Cortex of kidney (tissue), 1 donor: ENCODE measurements at places on chromosomes 12 and 14.

DNA sequence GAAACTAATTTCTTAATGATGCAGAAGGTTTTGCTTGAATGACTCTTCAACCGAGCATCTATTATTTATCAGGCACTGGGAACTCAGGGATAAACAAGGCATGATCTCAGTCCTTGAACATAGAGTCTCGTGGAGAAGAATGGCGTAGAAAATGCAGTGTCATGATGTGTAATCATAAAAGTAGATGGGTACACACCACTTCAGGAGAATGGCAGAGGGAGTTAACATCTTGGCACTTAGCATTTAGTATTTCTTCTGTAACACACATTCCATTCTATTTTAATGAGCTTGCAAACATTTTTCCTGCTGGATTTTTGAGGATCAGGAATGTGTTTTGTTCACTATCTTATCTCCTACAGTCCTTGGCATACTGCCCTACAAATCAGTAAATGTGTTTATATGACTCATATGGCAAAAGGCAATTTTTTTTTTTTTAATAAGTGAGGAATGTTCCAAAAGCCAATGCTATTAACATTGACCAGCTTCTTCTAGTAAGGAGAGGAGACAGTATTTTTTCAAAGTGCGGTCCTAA is 3.8 kb downstream of the TXNRD1 start:
- no peak for DNase-seq

GRCh38 chr12:14928931-14929330 is 9.4 kb downstream of the ERP27 start:
- DNase-seq, result no peak

DNA sequence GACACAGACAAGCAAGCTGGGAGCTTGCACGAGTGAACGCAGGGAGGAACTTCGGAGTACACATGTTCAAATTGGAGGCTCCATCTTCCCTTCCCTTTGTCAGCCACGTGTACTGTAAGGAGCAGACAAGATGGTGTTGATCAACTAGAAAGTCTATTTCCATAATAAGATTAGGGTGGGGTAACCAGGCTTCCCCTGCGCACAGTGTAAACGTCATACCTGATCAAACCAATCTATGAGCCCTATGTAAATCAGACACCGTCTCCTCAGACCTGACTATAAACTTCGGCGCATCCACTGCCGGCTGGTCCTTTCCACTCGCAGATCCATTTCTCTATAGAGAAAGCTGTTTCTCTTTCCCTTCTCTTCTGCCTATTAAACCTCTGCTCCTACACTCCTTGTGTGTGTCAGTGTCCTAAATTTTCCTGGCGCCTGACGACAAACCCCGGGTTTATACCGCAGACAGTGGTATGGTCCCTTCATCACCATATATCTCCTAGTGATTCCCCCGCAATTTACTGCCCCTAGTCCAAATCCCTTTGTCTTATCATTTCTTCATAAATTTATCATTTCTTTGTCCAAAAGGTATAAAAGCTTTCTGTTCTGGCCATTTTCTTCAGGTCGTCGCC is 7.5 kb upstream of the ETFBKMT start:
- DNase-seq, result no peak

DNA sequence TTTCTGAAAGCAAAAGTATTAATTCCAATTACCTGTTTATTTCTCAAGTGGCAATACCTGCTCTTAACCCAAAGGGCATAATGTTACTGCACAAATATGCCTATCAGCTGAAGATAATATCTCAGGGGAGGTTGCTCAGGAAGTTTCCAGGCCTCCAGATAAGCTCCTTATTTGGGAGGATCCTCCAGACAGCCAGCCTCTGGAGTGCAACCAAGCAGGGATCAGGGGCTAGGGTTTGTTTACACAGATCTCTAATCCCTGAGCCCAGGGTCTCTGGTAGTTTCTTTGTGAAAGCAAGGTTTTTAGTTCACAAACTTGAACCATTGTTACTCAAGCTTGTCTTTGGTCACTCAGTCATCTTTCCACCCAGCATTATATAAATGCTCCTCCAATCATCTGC is 124.4 kb downstream of the SLC38A4 start:
- DNase-seq, result no peak

- DNase-seq, result no peak
Measured at GRCh38 chr12:106519607-106520021, 63.2 kb upstream of the RFX4 start.

DNA sequence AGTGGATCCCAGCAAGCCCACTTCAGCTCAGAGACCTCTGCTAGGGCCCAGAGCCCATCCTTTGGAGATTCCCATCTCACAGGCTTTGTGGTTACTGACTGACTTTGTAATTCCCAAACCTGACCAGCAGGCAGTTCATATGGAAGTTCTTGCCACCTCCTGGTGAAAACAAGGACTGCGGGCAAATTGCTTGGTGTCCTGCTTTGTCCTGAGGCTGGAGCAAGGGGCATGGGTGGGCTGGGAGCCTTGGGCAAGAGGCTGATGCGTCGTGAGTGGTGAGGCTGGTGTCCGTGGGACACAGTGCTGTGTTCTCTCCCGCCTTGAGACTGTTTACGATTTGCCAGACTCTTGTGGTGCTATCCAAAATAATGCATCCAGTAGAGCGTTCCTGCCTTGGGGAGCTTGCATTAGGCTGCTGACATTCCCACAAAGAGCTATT is 91.0 kb downstream of the LRRC74A start:
- DNase-seq, result no peak

DNA sequence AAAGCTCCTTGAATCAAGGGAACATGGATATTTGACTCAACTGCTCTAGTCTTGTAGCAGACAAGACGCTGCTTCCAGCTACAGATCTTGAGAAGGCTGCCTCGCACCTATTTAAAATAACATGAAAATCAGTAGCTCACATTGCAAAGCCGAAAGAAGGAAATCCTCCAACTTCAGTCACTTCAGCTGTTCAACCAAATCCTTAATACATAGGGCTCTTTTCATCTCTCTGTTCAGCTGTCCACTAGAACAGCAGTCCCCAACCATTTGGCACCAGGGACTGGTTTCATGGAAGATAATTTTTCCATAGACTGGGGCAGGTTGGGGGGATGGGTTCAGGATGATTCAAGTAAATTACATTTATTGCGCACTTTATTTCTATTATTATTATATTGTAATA is 1116.0 kb upstream of the TMEM132C start:
- DNase-seq, result no peak

GRCh38 chr12:80316222-80316621 is 127.8 kb upstream of the PTPRQ start:
- DNase-seq, result no peak

- no peak for DNase-seq
Measured at GRCh38 chr12:124828264-124829007, 35.2 kb downstream of the SCARB1 start.

DNA sequence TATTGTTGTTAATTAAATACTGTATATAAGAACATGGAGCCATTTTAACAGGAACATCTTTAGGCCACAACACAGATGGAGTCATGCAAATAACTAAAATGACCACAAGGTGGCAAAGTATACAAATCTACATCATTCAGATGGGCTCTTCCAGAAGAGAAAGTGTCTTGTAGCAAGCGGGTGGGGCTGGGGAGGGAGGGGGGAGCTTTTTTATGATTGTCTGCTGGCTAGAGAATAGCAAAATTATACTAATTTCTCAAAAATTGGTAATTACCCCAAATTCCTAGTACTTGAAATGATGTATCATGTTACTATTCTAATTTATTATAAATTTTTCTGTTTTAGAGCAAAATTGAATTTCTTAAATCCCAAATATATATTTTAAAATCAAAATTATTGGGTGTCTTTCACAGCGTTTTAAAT is 378.7 kb downstream of the PRKD1 start:
- DNase-seq, result no peak

DNA sequence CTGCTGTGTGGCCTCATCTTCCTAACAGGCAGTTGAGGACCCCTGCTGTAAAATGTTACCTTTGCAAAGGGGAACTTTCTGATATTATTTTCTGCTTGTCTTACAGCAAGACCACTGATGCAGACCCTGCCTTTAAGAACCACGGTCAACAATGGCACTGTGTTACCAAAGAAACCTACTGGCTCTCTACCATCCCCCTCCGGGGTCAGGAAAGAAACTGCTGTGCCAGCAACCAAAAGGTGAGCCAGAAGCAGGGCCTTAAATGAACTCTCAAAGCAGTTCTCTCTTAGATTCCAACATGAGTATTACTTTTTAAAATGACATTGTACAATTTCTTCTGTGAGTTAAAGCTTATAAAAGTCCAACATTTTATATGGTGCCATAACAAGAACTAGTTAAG is 72.2 kb downstream of the EML1 start:
- DNase-seq, result no peak

GRCh38 chr12:40439771-40440492 is 215.1 kb downstream of the LRRK2 start:
- DNase-seq, result no peak

GRCh38 chr12:70176290-70176689 is 66.9 kb upstream of the CNOT2 start:
- DNase-seq, result no peak

GRCh38 chr14:61736751-61737150 is 25.5 kb upstream of the SNAPC1 start:
- DNase-seq, result no peak

DNA sequence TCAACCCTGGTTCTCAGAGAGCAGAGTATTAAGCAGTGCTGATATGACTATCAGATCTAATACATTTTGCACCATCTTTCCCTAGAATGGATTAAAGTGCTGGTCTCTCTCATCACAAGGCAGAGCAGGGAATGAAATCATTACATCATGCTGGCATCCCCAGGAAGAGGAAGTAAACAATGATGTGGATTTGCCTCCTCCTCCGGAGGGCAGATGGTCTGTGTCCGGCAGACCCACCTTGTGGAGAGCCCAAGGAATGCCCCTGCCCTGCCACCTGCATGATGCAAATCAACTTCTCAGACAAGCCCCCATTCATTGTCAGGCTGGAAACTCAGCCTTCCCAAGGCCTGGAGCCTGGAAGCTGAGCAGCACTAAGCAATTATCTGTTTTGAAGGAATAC is 1149.1 kb downstream of the VRK1 start:
- DNase-seq, result no peak

DNA sequence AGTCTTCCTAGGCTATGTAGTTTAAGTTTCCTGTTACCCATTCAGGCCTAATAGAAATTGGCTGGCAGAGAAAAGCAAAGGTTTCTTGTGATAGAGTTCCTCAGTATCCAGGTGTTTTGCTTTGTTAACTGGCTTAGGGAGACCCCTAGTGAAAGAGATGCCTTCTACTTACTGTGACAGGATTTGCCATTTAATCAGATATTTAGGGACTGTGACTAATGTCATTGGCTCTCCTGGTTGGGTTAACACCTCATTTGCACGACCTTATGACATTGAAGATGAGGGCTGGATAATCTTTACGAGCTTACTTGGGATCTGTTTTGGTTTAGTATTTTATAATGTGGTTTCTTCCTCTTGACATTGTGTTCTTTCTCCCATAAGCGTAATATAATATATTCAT is 5.8 kb downstream of the MON2 start:
- DNase-seq, result no peak

GRCh38 chr12:94698578-94698977 is 48.2 kb upstream of the TMCC3 start:
- DNase-seq, result no peak

GRCh38 chr12:54337854-54338650 is 13.1 kb downstream of the COPZ1 start:
- DNase-seq, result no peak

DNA sequence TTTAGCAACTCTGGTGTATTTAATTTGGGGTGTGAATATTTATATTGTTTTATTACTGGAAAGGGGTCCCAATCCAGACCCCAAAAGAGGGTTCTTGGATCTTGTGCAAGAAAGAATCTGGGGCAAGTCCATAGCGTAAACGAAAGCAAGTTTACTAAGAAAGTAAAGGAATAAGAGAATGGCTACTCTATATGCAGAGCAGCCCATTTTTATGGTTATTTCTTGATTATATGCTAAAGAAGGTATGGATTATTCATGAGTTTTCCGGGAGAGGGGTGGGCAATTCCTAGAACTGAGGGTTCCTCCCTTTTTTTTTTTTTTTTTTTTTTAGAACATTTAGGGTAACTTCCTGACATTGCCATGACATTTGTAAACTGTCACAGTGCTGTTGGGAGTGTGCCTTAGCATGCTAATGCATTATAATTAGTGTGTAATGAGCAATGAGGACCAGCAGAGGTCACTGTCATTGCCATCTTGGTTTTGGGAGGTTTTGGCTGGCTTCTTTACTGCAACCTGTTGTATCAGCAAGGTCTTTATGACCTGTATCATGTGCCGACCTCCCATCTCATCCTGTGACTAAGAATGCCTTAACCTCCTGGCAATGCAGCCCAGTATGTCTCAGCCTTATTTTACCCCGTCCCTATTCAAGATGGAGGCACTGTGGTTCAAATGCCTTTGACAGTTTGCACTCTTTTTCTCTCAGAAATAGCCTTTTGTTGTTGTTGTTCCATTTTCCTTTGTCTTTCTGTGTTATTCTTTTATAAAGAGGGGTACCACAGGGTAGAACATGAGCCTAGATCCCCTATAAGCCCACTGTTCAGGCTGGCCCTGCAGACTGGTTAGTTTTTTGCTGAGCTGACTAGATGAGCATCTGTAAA is 75.5 kb upstream of the DCD start:
- DNase-seq, result no peak

DNA sequence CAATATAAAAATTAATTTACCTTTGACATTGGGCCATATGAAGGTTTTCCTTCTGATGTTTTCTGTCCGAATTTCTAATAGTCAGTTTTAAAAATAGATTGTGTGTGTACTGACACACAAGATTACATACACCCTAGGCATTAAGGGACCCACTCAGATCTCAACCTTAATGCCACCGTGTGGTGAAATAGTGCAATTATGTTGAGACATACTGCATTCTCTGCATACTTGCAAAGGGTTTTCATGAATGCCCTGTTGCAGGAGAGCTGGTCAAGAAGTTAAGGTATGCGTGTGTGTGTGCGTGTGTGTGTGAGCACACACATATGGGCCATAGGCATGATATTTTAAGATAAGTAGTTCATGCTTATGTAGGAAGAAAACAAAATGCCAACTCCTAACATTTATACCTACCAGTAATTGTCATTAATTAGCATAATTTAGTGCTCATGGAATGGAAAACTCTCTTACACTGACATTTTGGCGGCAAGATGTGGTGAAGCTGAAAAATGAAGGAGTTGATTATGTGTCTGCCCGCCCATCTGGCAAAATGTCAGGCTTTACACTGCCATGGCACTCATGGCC is 58.8 kb downstream of the PIK3C2G start:
- no peak for DNase-seq

GRCh38 chr12:78835493-78835892 is 29.1 kb upstream of the SYT1 start:
- no peak for DNase-seq

- no peak for DNase-seq
Measured at GRCh38 chr12:124216966-124217365, 77.9 kb upstream of the RFLNA start.

DNA sequence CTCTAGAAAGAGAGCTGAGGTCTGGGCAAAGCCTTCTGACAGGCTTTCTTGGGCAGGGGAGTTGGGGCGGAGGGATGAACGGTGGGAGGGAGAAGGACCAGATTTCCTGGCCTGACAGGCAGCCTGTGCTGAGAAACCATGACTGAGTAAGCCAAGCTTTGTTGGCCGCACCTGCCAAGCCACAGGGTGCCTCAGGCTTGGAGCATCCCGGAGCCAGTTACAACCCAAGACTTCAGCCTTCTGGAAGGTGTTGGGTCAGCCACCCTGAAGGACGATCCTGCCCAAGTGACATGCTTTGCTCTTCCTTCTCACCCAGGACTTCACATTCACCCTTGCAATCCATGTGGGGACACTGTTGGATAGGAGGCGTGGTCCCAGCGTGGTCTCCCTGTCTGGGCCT is 21.0 kb upstream of the AQP2 start:
- DNase-seq, result no peak
